Cardiac muscle cell (in vitro differentiated cells and primary cell): ENCODE measurements at places on chromosomes 12 and 14.

GRCh38 chr14:103123634-103124500 is 606 bp downstream of the TNFAIP2 start:
- no peak for DNase-seq

- DNase-seq: no peak
Observed at GRCh38 chr12:124371970-124372555, 77.2 kb downstream of the RFLNA start.

DNA sequence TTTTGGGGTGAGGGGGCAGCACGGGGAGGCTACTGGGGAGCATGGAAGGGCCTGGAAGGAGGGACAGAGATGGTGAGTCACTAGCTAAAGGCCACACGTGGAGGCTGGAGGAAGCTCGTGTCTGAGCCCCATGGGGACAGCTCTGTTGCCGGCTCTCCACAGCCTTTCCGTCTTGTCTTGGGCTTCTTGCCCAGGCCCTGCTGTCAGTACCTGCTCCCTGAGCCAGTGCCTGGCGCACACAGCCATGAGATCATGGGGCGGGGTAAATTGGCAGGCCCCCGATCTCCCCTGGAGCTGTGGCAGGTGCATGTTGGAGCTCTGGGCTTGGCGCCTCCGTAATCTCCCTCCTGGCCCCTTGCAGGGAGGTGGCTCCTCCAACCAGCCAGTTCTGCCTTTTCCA is 16.1 kb upstream of the KRT80 start:
- no peak for DNase-seq

DNA sequence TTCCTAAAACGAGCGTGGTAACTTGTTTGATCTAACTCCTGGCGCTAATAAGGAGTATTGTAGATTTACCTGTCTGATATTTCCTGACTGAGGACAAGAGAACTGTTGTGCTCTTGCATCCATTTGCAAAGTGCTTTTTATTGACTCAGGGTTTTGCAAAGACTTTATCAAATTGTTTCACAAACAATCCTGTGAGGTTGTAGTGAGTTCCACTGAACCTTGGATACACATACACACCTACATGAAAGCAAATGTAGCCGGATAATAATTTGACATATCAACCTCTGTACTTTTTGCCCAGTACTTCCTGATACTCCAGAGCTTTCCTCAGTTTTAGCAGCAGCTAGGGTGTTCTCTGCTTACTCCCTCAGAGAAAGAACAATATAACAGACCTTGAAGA is 6.7 kb upstream of the PTGER2 start:
- DNase-seq: no peak

DNA sequence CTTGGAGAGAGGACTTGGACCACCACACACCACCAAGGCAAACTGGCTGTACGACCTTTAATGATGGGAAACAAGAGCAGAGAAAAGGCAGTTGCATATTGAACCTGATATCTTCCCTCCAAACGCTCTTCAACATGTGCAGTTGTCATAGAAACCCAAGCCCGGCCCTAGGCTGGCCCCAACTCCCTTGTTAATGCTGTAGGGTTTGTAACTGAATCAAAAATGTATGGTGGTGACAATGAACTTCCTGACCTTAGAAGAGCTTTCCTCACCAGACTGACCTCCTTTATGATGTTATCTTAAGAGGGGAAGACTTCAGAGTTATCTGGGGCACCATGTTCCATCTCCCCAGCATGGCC is 12.3 kb downstream of the APOLD1 start:
- DNase-seq: no peak

- no peak for DNase-seq
Observed at GRCh38 chr12:124301084-124301654, 6.3 kb downstream of the RFLNA start.

DNA sequence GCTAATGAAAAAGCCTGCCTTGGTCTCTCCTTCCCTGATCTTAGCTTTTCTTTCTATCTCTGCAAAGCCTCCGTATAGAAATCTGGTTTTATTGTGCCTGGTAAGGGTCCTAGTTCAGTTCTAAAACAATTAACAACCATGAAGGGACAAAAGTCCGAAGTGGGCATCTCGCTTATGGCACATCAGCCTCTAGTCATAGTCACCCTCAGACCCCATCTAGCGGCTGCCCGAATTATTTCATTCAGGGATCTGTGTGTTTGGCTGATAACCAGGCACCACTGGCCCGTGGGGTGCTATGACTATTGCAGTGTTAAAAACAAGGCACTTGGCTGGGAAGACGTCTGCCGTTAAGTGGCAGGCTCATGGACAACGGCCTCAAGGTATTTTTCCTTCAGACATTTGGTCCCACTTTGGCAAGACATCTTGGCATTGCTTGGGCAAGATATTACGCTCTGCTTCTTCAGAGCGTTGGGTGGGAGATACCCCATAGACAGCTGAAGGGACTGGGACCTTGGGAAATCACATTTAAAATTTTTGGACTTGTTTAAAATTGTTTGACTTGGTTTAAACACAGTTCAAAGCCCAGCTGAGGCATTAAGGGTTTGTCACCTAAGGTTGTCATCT is 87.1 kb downstream of the SINHCAF start:
- peak; percentile 77 for DNase-seq

DNA sequence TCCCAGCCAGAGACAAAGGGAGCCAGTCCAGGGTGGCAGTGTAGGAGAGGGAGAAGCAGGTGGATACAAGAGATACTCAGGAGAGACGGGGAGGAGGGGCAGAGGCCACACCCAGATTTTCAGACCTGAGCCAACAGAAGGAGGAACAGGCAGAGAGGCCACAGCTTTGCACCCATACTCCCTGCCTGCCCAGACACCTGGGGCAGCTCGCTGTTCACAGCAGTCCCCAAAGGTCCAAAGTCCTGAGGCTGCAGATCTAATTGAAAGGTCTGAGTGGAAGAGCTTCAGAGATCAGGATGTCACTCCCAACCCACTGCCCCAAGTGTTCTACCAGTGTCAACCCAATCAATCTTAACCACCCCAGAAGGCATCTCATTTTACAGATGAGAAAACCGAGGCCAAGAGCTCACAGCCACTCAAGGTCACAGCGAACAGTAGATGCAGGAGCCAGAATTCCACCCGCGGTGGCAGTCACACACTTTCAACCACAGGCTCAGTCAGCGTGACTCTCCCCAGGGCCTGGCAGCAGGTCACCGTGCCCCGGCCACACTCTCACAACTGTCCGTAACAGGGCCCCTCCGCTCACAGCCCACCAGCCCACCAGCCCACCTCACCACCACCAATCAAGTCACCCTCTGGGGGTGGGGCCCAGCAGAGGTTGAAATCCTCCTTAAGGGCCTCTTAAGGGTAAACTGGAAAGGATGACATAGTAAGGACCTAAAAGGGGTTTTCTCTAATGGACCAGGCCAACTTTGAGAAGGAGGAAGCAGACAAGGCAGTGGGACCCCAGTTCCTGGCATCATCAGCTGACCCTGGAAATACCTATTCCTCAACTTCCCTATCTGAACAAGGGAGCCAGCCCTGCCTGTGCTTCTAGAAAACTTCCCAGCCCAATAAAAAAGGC is 33.3 kb downstream of the ACTN1 start:
- DNase-seq: no peak

GRCh38 chr14:77979666-77980351 is 179.9 kb downstream of the ADCK1 start:
- peak; percentile 43 for DNase-seq

DNA sequence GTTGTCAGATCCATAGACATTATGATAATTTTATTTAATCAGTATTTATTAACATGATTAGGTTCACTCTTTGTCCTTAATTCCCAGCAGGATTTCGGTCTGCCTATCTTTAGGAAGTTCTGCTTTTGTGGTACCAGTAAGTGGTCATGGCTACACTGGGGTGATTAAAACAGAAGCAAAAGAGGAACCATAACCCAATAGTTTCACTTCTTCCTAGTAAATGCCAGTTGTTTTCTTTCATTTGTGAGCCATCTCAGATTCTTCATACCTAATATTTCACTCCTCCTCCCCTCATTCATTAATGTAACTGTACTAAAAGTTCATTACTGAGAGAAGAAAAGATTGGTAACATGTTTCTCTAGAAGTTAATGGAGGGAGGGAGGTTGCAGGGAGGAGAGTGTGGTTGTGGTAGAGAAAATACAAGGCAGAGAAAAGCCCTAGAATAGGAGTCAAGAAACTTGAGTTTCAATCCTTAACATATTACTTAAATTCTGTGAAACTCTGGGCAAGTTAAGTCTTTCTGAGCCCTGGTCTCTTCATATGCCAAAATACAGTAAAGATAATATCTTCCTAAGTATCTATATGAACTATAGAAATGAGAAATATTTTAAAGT is 101.2 kb downstream of the PEBP1 start:
- DNase-seq: no peak

DNA sequence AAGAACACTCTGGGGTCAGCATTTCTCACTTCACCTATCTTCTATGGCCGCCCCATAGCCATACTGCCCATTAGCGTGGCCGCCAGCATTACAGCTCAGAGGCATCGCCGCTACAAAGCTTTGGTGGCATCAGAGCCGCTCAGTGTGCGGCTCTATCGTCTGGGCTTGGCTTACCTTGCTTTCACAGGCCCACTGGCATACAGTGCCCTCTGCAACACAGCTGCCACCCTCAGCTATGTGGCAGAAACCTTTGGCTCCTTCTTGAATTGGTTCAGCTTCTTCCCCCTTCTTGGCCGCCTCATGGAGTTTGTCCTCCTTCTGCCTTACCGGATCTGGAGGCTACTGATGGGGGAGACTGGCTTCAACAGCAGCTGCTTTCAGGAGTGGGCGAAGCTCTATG is 2.6 kb downstream of the DNAJC22 start:
- DNase-seq: no peak

DNA sequence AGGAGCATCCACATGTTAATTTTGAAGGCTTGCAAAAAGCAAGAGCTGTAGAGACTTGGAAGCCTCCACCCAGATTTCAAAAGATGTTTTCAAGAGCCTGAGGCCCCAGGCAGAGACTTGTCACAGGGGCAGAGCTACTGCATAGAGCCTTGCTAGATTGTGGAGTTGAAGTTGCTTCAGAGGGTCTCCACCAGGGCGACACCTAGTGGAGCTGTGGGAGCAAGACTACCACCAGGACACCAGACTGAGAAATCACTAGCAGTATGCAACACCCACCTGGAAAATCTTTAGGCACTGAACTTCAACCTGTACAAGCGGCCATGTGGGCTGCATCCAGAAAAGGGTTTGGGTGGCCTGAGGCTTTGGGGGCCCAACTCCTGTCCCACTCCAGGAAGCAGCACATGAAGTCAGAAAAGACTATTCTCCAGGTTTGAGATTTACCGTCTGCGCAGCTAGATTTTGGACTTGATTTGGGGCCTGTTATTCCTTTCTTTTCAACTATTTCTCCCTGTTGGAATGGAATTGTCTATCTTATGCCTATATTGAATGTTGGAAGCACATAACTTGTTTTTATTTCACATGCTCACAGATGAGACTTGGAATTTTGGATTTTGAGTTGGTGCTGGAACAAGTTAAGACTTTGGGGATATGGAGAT is 508.6 kb downstream of the FLRT2 start:
- DNase-seq: peak; percentile 69

DNA sequence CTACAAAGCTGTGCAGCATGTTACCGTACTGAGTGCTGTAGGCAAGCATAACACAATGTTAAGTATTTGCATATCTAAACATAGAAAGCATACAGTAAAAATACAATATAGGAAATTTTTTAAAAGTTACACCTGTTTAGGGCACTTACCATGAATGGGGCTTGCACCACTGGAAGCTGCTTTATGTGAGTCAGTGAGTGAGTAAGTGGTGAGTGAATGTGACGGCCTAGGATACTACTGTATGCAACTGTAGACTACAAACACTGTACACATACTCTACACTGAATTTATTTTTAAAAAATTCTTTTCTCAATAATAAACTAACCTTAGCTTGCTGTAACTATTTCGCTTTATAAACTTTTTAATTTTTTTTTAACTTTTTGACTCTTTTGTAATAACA is 82.1 kb upstream of the FSCB start:
- no peak for DNase-seq

GRCh38 chr12:51890511-51891171 is 2.7 kb downstream of the ANKRD33 start:
- DNase-seq: no peak
